ENCODE measurements at places on chromosomes 13 and 19.

GRCh38 chr13:84400706-84401105 lies 518.4 kb upstream of the SLITRK1 start:
- DNase-seq: no peak

- DNase-seq: no peak
Measured at GRCh38 chr19:18502246-18502637, 19.6 kb downstream of the ELL start.

DNA sequence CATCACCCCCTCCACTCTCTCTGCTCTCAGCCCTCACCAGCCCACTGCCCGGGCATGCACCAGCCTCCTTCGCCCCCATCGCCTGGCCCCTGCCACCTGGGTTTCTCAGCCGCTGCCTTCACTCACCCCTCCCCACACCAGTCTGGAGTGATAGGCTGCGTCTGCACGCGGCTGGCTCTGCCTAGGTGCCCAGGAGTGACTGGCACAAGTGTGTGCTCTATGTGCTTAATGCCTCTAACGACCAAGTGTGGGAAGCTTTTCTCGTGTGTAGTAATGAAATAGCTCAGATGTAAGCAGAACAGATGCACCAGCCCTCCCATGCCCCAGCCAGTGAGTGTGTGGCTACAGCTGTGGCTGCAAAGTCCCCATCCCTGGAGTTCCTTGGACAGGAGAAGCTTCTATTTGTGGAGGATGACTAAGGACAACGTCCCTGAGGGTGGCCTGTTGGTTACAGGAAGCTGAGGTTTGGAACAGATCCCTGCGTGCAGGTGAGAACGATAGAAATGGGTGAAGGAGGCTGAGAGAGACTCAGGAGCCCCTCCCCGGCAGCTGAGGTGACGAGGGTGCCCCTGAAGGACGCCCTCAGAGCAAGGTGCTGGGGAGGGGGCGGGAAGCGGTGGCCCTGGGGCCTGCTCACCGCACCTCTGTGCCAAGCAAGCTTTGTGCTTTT lies 35.6 kb downstream of the ATP11A start:
- DNase-seq: peak; percentile 92

GRCh38 chr13:71309905-71310304 lies 557.1 kb downstream of the DACH1 start:
- no peak for DNase-seq

GRCh38 chr13:59211606-59212005 lies 952.1 kb downstream of the DIAPH3 start:
- no peak for DNase-seq

DNA sequence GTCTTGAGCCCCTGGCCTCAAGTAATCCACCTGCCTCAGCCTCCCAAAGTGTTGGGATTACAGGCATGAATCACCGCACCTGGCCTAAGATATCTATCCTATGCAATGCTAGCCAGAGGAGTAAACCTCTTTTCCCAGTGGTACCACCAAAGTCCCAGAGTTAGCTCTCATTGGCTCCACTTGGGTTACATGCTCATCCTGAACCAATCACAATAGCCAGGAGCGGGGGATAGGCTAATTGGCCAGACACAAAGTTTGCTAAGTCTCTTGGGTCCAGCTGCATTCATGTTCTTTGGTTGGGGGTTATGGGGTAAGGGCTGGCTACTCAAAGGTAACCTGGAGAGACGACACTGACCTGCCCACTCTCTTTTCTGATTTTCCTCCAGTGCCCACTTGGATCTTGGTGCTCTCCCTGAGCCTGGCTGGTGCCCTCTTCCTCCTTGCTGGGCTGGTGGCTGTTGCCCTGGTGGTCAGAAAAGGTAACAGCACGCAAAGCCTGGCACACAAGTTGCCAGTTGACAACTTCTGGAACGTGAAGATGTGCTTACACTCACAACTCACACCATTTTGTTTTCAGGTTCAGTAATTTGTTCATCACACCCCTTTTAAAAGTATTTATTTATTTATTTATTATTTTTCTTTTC lies 7.8 kb downstream of the C19orf38 start:
- no peak for DNase-seq

GRCh38 chr13:100306434-100306999 lies 217.6 kb downstream of the PCCA start:
- DNase-seq: peak; percentile 8

GRCh38 chr13:36630181-36630803 lies 43.5 kb upstream of the SERTM1 start:
- no peak for DNase-seq

All from tongue (tissue), 3 donors.